NCI-H446 treated with DMSO at 0.1 percent for 48 hours (cell line): ENCODE measurements at places on chromosomes 12 and 14.
A peak's percentile ranks its signal among the peaks of the same experiment; 100 is the strongest.

DNA sequence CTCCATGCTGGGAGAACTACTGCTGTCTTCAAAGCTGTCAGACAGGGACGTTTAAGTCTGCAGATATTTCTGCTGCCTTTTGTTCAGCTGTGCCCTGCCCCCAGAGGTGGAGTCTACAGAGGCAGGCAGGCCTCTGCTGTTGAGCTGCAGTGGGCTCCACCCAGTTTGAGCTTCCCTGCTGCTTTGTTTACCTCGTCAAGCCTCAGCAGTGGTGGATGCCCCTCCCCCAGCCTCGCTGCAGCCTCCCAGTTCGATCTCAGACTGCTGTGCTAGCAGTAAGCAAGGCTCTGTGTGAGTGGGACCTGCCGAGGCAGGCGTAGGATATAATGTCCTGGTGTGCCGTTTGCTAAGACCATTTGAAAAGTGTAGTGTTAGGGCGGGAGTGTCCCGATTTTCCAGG is 31.4 kb upstream of the RFX4 start:
- DNase-seq = no peak

GRCh38 chr14:36955376-36955775 is 217.0 kb downstream of the SLC25A21 start:
- DNase-seq = no peak

- no peak for DNase-seq
Measured at GRCh38 chr14:69441948-69442347, 42.6 kb upstream of the PLEKHD1 start.

DNA sequence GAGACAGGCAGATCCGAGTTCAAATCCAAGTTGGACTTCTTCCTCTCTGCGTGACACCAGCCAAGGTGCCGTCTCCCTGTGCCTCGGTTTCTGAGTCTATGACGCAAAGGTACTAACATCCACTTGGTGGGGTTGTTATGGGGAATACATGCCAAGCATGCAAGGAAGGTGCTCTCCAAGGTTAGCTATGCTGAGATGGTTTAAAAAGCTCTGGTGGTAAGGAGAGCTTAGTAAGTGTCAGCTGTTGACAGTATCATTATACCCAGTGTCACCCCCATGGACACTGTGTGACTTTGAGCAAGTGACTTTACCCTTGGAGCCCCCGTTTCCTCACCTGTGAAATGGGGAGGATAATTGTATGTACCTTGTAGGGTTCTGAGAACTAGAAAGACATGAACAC is 22.2 kb downstream of the MMAB start:
- no peak for DNase-seq

- DNase-seq = no peak
Measured at GRCh38 chr12:131828671-131829355, 620 bp downstream of the MMP17 start.

DNA sequence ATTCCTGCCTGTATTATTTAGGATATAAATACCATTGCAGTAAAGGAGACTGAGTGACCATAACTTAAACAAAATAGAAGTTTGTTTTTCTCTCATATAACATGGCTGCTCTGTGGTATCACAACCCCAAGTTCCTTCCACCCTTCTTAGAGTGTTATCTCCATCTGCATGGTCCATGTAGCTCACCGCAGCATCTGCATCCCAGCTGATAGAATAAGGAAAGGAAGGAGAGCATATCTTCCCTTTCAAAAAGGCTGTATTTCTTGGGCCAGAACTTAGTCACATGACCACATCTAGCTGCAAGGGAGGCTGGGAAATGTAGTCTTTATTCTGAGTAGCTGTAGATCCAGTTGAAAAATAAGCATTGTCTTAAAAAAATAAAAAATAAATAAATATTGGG is 184.8 kb upstream of the NUDT4 start:
- DNase-seq = no peak

GRCh38 chr12:116433249-116433648 is 125.9 kb upstream of the MAP1LC3B2 start:
- DNase-seq = no peak

DNA sequence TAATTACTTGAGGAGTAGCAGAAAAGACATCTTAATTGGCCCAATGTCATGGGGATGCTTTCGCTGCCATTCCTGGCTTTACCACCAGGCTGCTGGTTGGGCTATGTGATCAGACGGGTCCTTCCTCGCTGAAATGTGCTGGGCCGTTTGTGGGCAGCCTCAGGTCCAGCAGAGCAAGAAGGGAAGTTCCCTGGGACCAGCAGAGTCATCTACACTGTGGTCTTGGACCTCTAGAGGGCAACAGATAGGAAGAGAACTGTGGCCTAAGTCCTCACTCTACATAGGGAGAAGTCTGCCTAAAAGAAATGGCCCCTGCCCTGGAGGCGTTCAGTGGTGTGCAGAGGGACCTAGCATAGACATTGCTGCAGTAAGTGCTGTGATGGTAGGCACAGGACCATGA is 10.9 kb downstream of the EVL start:
- no peak for DNase-seq

GRCh38 chr14:25014440-25014839 is 35.5 kb downstream of the STXBP6 start:
- DNase-seq = no peak

DNA sequence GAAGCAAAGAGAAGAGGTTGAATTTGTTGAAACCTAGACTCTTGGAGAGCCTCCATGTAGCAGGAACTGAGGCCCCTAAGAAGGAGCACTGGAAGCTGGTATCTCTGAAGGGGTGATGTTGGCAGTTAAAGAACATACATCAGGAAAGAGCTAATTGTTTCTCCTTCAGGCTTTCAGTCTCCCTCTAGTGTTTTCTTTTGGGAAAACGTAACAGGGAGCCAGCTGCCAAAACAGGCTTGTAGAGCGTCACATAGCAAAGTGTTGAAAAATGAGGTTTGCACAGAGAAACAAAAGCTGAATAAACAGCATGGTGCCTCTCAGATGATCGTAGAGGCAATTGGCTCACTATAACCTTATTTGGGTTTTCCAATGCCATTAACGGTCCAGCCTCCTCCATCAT is 46.9 kb upstream of the CAND1 start:
- DNase-seq = peak; percentile 50

DNA sequence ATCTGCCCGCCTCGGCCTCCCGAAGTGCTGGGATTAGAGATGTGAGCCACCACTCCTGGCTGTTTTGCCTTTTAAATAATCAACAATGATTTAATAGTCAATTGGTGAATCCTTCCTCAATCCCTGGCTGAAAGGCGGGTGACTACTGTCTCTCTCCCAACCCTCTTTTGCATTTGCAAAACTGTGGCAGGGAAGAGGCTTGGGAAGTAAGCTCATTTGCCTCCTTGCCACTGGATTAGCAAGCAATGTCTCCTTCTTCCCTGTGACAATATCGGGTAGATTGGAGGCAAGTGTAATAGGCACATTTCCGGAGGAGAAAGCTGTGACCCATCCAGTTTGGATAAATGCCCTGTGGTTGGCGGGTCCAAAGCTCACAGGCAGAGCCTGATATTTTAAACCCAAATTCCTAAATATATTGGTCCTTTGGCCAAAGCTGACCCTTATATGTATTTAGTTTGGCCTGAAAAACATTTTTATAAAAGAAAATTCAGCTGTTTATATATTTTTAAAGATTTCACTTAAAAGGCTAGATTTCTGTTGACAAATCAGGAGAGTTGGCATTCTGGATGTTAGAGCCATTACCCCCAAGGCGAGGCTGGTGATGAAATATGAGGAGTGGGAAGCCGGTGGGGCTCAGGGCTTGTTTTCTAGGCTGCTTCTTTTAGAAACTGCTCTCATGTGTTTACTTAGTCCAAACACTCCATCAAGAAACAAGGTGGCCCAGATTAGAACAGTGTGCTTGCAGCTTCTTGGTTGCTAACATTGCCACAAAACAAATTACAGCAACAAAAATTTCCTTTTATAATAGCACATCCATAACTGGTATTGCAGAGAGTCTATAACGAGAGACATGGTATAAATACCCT is 646.9 kb upstream of the TMEM132C start:
- DNase-seq = no peak

DNA sequence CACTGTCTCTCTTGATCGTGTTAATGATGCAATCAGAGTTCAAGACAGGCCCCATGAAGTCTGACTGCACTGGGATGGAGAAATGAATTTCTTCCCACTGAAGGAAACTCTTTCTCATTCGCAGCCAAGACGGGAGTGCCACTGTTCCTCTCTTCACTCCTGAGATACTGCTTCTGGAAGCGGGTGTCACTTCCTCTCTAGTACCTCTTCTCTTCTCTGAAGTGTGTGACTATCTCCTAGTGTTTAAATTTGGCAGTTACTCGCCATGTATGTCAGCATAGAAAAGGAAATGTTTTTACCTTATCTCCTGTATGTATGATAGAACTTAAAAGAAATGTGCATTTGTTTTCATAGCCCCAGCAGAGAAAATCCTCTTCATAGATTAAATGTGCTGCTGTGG is 215.2 kb downstream of the ANO6 start:
- DNase-seq = no peak

- DNase-seq = peak; percentile 54
Measured at GRCh38 chr14:104149617-104150135, 11.3 kb downstream of the KIF26A start.

DNA sequence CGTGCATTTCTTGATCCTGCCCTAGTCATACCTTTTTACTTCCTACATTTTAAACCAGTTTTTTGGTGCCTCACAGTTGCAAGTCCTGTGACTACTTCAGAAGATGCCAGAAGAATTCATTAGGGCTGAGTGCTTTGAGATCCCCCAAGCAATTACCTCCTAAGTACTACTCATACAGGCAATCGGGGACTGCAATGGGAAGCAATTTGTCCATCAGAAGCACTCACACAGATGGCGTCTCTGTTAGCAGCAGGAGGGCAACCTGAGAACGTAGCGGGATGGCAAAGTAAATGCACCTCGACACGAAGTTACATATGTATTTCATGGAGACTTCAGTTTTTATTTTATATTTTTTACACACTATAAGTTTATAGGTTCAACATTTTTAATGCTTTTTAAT is 188.3 kb downstream of the CAPZA3 start:
- no peak for DNase-seq

GRCh38 chr14:29166507-29166906 is 399.9 kb downstream of the FOXG1 start:
- DNase-seq = no peak

DNA sequence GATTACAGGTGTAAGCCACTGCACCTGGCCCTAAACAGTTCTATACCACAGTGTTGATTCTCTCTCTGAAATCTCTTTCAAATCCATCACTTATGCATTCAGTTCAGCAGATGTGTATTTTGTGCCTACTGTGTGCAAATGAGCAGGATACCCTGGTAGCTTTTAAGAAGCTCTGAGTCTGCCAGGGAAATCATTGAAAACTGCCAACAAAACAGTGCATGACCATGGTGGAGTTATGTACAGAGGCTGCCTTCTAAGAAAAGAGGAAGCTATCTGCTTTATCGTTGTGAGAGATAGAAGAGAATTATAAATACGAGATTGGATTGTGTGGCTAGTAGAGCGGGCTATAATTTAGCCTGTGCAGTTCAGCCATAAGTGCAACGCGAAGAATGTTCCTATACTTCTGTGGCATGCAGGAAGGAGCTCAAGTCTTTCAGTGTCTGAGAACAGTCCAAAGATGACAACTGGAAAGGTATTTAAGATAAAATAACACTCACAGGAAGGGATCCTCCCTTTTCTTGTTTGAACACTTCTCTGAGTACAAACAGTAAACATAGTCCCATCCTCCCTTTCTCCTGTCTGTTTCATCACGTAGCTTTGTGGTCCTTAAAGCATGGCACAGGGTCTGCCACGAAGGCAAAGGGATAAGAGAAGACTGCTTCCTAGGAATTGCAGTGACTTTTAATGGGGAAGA is 4.3 kb downstream of the DIP2B start:
- no peak for DNase-seq

GRCh38 chr12:20528208-20528607 is 159.9 kb downstream of the PDE3A start:
- no peak for DNase-seq

DNA sequence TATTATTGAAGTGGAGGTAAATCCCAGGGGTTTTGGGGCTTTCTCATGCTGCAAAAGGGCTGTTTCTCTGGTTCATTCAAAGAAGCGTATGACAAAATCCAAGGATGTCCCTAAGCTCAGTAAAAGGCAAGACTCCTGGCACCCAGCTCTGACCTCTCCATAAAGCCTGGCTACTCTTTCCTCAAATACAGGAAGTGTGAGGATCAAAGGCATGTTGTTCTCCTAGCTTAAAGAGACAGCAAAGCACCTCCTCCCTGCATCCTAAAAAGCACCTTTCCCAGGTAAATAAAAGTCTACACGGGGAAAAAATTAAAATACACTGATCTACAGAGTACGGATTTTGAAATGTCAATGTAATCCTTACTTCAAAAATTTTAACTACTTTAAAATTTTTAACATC is 118.6 kb downstream of the LMNTD1 start:
- DNase-seq = no peak

GRCh38 chr14:100065942-100066574 is 836 bp downstream of the EVL start:
- DNase-seq = no peak

DNA sequence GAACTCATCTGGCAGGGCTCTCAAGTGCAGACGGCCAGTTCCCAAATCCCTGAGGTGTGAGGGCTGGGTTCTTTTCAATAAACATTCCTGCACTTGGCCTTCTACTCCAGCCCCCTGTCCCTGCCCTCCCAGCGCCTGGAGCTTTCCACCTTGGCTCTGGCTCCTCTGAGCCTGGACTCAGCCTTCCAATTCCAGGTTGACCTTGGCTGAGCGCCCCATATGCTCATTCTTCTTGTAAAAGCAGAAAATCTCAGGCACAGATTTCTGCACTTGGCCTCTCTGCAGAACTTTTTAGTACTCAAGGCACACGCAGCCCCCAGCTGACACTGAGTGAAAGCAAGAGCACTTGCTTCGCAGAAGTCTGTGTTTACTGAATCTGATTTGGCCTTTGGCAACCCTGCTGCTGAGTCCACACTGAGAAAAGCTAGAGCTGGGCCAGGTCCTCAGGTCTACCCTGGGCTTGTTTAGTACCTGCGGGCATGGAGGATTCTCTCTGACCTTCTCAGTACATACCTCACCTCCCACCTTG is 222.7 kb downstream of the MSRB3 start:
- DNase-seq = no peak

- DNase-seq = no peak
Measured at GRCh38 chr12:42343721-42344120, 17.8 kb downstream of the PPHLN1 start.

DNA sequence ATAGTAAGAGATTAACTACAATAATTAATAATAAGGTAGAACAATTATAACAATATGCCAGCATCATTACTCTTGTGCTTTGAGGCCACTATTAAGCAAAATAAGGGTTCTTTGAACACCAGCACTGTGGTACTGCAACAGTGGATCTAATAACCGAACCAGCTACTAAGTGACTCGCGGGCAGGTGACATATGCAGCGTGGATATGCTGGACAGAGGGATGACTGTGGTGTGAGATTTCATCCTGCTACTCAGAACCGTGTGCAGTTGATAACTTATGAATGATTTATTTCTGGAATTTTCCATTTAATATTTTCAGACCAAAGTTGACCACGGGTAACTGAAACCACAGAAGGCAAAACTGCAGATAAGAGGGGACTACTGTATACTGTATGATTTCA is 34.4 kb downstream of the BMAL2 start:
- DNase-seq = no peak

- DNase-seq = no peak
Measured at GRCh38 chr14:34060651-34060999, 109.8 kb upstream of the EGLN3 start.
